HT-29 (cell line): ENCODE measurements at places on chromosomes 2 and 18.

DNA sequence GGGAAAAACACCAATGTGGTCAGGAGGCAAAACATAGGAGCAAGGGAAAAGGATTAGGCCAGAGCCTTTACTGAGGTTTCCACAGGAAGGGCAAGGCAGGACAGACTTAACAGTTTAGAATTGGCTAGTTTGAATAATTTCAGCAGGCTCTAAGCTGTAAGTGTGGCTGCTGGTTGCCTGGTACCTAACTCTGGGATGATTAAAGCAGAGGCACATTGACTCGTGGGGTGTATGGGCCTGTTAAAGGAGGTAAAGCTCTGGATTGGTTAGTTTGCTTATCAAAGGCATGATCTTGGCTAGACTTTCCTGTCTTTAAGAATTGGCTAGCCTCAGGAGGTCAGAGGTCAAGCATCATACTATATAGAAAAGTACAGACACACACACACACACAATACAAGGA lies 132.6 kb downstream of the SPAG16 start:
- no peak for DNase-seq

- DNase-seq: no peak
Observed at GRCh38 chr18:69401226-69401971, 711 bp downstream of the DOK6 start.

DNA sequence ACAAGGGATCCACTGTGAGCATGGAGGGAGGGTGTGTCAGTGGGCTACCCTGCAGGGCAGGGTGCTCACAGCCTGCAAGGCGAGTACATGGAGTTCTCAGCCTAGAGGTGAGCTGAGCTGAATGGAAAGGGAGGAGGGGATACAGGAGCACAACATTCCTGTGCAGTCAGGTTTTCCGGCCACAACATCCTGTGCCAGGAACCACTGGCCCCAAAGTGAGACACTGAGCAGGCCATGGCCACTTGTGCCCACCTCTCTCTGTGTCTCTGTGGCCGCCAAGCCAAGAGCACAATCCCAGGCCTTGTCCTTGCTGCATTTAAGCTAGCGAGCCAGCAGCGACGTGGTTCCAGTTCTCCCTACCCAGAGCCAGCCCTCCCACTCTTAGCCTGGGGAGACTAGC lies 6.1 kb downstream of the DOK1 start:
- no peak for DNase-seq

DNA sequence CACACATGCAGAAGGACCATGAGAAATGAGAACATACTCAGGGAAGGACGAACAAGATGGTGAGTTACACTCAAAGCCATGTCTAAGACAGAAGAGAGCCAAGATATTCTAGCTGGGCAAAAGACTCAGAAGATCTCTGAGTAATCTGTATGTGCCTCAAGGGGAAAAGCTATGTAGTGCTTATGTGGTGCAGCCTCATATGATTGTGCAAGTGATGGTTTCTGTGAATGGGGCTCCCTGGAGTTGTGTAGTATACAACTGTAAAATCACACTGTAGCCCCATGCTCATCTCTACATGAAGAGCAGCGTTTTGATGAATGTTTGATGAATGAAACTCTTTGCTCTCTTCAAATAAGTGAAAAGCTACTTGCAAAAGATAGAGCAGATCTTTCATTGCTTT lies 57.5 kb downstream of the OSR1 start:
- DNase-seq: no peak

DNA sequence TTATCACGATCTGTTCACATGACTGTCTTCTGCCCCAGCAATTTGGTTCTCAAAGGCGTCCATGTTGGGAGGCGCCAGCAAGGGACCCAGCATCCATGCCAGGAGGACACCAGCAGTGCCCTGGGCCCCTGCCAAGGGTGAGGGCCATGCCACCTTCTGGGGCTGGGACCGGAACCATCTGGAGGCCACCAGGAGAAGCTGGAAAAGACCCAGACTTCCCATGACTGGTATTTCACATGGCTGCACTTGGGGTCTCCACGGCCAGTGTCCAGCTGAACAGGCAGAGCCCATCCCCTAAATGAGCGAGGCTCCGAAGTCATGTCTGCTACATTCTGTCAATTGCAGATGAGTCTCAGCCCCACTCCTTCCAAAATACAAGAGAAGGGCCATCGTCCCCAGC lies 306.8 kb upstream of the HS6ST1 start:
- DNase-seq: no peak

GRCh38 chr18:59357928-59358327 lies 1.1 kb downstream of the LMAN1 start:
- DNase-seq: peak; percentile 19

DNA sequence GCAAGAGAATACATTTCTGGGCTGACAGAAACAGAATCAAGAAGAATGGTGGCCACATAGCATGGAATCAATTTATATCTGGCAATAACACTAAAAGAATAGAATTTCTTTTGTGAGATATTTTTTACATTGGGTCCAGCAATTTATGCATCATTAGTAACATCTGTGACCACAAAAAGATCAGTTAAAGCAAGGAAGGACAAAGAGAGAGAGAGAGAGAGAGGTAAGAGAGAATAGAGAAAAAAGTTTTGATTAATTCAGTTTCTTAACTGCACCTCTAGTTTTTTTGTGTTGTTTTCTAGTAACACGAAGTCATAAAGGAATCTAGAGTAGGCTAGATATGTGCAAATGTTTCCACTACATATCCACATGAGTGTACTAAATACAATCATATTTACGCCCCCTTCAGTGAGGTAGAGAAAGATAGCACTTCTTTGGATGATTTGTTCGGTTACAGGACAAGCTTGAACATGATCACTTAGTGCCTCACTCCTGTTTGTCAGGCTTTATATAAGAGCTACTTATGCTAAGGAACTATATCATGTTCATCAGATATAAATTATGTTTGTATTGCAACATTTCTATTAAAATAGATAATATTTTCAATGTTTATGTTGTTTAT lies 247.4 kb upstream of the COL3A1 start:
- DNase-seq: no peak

DNA sequence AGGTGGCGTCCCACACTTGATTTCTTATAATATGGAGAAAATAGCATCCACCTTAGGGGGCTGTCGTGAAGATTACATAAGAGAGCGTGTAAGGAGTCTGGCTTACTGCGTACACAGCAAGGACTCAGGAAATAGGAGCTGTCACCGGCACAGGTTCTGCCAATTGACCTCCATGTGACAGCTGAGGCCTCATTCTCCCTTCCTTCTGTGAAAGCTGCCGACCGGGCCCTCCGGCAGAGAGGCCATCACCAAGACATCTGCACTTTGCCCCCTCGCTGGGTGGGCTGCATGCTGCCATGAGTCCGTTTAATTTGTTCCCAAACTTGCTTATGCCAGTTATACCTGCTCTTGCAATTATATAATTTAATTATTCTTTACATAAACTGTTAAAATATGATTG lies 27.7 kb downstream of the HS1BP3 start:
- DNase-seq: no peak

DNA sequence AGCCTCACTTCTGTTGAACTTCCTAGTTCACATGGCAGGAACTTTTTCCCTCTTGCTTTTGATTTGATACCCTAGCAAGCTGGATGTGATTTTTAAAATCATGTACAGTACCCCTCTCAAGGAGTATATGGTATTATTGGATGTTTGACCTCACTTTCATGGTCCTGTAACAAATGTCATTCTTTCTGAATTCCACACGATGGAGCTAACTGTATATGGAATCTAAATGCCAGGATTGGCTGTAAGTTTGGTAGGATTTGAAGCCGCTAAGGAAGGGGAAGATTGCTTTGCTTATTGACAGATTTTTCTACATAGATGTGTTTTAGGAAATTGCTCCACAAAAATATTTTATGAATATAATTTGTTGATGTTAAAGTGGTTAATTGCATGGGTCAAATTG lies 18.3 kb downstream of the MAIP1 start:
- peak; percentile 38 for DNase-seq

- DNase-seq: peak; percentile 17
Observed at GRCh38 chr2:11004199-11004598, 92.5 kb downstream of the KCNF1 start.

GRCh38 chr2:95306336-95306895 lies 9.3 kb downstream of the KCNIP3 start:
- no peak for DNase-seq

DNA sequence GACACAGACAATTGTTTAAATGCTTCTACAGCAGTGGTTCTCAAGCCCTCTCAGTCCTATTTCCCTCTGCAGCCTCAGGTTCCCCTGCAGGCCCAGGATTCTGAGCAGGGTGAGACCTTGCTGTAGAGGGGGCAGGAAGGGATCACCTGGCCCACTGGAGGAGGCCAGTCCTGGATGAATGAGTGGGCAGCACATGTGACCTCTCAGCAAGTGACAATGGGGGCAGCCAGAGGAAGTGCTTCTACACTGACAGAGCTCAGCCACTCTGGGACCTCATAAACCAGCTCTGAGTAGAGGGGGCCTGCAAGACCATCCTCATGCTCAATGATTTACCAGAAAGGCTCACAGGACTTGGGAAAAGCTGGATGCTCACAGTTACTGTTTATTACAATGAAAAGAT lies 63.2 kb downstream of the ASB1 start:
- DNase-seq: no peak

DNA sequence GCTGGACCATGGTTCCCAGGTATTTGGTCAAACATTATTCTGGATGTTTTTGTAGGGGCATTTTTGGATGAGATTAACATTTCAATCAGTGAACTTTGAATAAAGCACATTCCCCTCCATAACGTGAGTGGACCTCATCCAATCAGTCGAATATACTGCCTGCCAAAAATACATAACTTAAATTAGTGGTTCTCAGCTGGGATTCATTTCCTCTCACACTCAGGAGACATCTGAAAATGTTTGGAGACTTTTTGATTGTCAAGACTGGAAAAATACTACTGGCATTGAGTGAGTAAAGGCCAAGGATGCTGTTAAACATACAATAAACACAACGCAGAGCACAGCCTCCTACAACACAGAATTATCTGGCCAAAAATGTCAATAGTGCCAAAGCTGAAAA lies 198.2 kb downstream of the MYO1B start:
- no peak for DNase-seq

DNA sequence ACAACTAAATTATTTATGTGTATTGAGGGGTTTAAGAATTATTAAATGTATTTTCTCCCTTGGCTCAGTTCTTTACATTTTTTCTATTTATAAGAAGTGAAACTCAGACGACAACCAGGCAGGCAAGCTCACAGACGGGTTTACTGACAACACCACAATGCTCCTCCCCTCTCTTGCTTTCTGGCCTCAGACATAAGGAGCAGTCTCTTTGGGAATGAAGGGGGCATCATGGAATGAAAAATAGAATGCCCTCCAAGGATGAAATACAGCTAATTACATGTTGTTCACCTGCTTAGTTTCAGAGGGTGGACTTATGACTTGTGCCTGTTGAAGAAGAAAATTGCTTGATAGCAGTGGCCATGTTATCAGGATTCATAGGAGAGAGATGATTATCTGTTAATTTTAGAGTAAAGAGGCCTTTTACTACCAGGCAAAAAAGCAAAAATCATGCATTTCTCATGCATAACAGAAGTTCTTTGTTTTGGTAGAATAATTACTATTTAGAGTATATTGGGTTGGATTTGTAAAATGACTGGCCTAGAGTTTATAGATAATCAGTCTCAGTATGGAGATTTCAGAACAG lies 172.1 kb upstream of the LRRTM1 start:
- no peak for DNase-seq

DNA sequence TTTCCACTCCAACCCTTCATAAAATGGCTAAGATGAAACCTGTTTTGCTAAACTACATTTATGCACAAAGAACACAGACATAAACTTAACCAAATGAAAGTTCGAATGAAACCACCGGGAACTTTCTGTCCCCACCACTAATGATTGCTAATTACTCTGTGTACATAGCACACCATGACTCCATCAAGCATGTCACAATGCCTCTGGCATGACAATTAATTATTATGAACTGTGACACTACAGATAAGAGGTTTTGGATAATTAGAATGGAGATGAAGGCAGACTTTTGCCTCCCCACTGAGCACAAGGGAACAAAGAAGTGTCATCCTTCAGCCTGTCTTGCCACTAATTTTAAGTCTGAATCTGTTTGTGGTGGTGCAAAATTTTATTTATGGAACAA lies 1.5 kb downstream of the DAPL1 start:
- no peak for DNase-seq

DNA sequence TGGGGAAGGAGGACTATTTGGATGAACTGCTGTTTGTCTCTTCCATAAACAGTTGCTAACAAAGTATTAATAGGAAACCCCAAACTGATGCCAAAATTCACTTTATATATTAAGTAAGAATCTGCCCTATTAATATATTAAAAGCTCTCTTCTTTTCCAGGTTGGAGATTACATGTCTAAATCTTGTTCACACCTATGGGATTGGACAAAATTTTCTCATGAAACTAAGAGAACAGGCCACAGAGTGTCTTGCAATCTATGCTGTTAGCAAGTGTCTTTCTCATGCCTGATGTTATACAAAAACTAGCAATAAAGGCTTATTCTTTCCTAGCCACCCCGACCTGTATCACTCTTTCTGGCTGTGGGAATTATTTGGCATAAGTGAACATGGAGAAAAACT lies 18.3 kb downstream of the ZEB2 start:
- DNase-seq: no peak

GRCh38 chr2:20563833-20564232 lies 87.1 kb downstream of the HS1BP3 start:
- DNase-seq: no peak

DNA sequence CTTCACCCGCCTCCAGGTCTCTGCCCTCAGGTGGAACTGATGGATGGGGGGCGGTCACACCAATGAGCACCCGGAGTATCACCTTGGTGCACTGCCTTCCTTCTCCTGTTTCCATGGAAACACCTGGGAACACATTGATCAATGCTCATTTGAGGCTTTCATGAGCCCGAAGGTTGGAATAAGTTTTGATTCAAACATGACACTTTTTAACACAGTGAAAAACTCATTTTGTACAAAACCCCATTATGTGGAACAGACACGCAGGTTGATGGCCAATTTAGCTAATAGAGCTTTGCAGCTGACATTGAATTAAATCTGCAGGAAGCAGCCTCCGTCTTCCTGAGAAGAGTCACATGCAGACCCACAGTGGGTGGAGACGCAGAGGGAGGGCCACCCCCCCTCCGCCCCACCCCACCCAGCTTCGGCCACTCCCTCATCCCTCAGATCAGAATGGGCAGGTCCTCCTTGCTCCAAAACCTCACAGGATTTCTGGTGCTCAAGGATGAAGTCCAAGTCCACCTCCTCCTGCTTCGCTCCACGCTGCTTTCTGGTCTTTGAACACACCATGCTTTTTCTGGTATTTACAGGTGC lies 96.0 kb upstream of the MYCN start:
- DNase-seq: no peak

- DNase-seq: peak; percentile 55
Observed at GRCh38 chr18:31243740-31244512, 74.0 kb upstream of the DSG1 start.

GRCh38 chr18:21914739-21915319 lies 174.2 kb downstream of the MIB1 start:
- peak; percentile 38 for DNase-seq
